Fibroblast of the conjunctiva (primary cell): ENCODE measurements at places on chromosomes 2 and 18.

DNA sequence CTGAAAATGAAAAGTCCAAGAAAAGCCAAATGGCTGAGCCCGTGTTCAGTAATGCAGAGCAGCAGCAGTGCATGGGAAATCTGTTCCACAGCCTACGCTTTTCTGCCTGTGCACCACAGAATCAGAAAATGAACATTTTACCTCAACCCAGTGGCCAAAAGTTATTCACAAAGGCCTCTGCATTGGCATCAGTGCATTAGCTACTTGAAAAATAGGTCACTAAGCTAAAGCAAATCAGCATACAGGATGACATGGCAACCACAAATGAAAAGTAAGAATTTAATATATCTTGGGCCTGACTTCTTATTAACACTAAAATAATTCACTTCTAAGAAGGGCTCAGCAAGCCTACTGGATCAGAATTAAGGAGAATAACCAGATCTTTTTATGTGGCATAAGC, 1145.3 kb upstream of the CHAC2 start:
- no peak for DNase-seq

DNA sequence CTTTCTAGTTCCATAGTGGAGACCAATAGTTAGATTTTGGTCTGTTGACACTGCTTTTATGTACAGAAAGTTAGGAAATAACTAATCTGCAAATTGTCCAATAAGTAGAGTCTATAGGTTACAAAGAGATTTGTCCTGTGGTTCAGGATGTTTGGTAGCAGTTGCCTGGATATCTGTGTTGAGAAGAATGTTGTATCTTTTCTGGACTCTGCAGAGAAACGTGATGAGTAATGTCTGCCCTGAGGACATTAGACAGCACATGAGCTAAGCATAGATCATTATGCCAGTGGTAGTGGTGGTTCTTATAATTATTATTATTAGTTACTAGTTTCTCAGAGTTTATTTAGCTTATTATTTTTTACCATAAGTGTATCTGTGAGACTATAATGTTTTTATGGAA, 65.8 kb downstream of the ANKRD62 start:
- DNase-seq = peak; percentile 10

DNA sequence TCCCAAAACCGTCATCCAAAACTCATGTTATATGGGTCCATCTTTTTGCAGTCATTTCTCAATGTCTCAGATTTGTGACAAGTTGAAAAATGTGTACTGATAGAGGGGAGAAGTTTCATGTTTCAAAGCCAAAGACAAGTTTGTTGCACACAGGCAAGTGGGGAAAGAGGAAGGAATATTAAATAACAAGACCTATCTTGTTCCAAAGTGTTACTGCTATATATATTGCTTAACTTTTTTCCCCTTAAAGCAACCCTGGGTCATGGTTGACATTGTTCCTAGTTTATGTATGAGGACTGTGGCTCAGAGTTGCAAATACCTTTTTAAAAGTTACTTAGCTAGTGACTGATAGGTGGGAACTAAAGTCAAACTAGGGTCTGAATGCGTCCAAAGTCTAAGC, 1.7 kb downstream of the ITGA4 start:
- DNase-seq = no peak

GRCh38 chr2:71358931-71359671, 27.5 kb downstream of the ZNF638 start:
- DNase-seq = peak; percentile 14

DNA sequence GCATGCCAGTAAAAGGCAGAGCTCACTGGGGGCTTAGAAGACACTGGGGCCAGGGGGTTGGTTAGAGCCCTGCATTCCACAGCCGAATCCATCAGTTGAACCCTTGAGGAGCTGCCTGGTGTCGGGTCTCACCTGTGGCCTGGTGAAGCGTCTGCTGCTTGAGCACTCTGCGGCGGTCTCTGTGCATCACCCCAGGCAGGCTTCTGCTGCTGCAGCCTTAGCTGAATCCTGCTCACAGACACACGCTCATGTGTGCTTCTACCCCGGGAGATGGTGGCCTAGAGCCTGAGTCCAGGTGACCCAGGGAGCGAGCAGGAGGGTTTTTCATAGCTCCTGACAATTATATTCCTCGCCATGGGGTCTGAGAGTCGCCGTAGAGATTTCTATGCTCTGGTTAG, 192.1 kb downstream of the MGAT5 start:
- no peak for DNase-seq

GRCh38 chr2:65026704-65027464, 29.3 kb upstream of the CEP68 start:
- no peak for DNase-seq

DNA sequence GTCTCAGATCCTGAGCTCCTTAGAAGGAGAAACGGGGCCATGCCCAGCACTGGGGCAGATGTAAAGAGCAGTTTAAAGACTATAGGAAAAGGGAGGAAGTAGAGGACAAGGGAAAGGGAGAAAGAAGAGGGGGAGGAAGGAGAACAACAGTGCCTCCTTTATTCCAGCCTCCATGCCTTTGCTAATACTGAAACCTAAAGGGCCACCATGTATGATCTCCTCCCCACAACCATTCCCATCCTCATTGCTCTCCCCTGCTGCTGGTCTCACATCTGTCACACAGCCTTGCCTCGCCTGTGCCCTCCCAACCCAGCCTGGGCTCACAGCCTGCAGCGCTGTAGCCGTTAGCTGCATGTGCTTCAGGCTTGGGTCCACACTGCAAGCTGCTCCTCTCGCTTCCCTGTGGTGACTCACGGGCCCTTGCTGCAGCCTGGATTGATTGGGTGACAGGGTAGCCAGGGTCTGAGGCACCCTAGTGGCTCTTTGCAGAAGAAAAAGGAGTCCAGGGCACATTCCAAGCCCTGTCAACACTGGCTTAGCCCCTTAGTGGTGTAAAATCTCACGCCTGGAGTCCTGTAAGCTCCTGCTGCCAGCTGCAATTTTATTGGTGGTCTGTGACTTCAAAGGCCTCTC, 281.9 kb downstream of the SRBD1 start:
- DNase-seq = no peak

DNA sequence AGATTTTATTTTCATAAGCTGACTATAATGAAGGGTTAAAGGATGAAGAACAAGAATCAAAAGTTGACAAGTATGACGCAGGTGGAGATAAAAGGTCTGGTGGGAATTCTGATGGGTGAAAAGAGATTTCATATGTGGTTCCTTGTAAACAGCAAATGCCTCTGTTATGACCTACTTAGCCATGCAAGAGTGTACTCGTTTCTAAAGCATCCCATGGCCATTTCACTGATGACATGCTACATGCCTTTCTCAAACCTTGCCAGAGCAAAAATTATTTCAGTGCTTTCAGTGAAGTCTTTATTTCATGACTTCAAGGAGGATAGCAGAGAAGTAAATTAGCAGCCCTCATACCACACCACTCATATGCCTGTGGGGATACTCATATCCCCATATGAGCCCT, 71.7 kb downstream of the FEZ2 start:
- DNase-seq = no peak

GRCh38 chr18:12520442-12520992, 112.8 kb downstream of the PRELID3A start:
- no peak for DNase-seq

GRCh38 chr18:32093102-32093511, 1.4 kb downstream of the RNF138 start:
- peak; percentile 22 for DNase-seq

- no peak for DNase-seq
These were observed 1412.0 kb upstream of the ZEB2 start for GRCh38 chr2:145931781-145932395.

- DNase-seq = no peak
These were observed 17.0 kb downstream of the PDIA6 start for GRCh38 chr2:10795508-10796046.

- DNase-seq = peak; percentile 24
These were observed 15.5 kb downstream of the DUSP19 start for GRCh38 chr2:183093857-183094657.

DNA sequence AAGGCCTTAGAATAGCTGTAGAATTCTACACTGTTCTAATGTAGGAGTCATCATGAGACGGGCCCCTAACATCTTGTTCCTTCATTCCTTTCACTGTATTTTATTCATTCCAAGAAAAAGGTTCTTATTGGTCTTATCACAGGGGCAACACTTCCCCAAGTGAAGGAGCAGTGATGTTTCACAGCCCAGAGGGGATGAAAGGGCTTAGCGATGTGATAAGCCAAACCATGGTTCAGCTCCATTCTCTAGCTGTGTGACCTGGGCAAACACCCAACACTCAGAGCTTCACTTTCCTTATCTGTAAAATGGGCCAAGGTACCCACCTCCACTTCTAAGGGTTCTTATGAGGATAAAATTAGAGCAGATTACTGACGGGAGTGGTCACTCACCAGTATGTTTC, 25.4 kb upstream of the HS6ST1 start:
- no peak for DNase-seq

DNA sequence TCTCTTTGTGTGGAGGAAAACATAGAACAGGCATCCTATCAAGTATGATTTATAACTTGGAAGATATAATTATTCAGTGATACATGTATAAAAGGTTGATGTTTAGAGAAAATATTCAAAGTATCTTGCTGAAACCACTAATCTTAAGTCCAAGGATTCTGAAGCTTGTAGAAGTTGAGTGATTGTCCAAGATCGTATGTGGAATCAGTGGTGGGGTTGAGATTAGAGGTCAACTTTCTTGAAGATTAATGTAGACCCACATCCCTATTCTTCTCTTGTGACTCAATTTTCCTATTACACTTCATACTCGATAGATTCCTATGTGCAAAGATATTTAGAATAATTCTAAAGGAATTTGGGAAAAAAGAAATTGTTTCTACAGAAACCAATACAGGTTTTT, 1565.9 kb upstream of the ACVR2A start:
- no peak for DNase-seq

DNA sequence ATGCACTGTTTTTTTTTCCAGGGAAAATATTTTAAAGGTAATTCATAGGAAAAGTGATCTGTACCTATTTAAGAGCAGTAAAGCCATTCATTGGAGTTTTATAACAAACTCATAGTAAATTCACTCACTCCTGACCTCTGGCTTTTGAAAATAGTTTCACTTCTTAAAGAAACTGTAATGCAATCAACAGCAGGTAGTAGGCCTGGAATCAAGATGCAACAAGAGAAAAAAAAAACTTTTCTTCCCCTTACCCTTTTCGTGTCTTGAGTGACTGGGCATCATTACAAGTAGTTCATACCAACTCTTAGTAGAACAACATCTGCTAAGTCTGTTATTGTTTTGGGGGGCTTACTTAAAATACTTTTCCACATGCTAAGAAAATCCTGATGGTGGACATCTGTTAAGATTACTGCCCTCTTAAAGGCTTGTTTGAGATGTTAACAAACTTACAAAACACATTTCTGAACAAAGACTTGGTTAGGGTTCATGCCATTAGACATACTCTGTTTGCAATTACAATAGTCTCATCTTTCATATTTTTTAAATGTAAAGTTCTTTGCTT, 164.1 kb upstream of the FOSL2 start:
- DNase-seq = peak; percentile 57

DNA sequence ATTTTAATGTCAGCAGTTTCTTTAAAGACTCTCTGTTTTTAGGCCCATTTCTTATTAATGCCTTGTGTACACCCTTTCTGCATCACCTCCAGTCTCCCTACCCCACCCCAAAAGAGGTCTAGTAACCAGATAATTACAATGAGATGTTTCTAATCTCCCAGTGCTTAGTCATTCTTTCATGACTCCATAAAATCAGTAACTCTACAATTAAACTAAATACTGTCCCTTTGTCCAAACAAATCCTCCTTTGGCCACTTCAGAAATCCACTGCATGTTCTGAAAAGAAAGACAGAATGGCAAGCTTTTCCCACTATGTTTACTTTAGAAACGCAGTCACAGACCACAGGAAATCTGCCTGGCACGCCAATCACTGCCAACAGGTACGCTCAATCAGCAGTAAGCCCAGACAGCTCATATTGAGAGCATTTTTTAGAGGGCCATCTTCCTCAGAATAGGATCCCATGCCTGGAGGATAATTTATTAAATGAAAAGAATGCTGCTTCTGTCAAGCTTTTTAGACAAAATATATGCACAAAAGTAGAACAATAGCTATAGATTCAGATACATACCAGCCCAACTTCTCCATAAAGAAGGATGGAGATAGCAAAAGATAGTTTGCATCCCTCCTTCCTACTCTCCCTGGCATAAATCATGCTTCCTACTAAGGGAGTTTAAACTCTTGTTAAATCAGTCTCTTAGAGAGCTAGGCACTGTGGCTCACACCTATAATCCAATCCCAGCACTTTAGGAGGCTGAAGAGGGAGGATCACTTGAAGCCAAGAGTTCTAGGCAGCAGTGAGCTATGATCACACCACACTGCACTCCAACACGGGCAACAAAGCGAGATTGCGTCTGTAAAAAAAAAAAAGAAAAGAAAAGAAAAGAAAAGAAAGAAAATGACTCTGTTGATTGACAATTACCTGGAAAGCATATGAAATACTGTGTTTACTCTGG, 14.6 kb downstream of the CLASP1 start:
- no peak for DNase-seq

DNA sequence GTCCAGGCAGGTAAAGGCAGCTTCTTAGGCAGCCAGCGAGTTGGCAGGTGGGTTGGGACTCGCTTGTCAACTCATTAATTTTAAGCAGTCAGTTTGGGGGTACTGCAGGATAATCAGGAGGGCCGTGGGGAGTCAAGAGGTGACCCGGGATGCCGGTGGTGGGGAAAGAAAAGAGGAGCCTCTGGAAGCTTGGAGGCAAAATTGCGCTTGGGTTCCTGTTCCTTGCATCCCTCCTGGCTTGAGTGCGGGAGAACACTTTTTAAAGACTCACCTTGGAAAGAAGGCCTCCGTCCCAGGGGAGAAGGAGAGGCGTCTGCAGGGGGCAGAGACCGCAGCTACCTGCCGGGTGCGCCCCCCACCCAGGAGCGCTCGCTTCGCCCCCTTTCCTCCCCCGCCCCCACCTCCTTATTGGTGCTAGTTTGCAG, at the start of gene KCNJ3:
KCNJ3 (plus strand) TSS at position 400 of the 425 bp plus-strand sequence. CDS start 81 bp downstream, outside the sequence.
- no peak for DNase-seq

DNA sequence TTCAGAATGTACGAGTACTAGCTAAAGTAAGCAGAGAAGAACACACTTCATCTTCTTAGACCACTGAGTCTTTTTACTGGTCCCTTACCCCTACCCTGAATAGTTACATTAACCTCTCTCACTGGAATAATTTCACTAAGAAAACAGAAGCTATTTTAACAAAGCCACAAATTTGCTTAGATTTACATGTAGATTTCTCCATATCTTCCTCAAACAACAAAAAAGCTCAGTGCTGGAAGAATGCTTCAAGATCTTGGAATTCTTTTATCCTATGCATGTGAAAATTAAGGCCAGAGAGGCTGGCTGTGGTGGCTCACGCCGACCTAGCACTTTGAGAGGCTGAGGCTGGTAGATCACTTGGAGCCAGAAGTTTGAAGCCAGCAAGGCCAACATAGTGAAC, 35.2 kb downstream of the MOGAT1 start:
- DNase-seq = no peak
